H4 (cell line): ENCODE measurements at places on chromosomes 16 and 17.

DNA sequence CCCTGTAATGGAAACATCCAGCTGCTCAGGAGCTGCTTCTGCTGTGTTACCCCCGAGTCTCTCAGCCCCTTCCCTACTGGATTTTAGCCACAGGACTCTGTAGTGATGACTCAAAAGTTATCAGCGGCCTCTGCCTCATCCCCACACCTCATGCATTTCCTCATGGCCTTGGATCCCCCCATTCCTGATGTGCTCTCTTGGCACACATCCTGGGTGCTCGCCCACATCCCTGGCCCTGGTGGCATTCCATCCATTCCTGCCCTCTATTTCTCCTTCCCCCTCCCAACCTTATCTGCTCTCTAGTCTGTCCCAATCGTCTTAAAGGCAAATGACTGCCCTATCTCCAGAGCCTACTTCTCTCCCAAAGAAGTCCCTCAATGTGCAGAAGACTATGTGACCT lies 24.6 kb downstream of the MARF1 start:
- no peak for DNase-seq

DNA sequence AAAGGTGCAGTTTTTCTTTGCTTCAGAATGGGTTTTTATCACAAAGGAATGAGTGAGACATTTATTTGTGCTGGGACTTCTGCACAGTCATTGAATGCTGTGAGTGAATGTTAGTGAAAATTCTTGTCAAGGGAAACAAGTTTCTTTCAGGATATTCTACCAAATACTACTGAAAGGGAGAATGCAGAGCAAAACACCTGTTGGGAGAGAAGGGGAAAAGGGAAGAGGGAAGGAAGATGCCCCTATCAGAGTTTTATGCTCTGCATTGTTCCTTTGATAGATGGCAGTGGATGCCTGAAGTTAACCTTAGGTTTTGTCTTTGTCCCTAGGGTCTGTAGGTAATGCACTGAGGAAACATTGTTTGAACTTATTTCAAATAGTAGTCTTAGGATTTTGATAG lies 3.1 kb downstream of the GGNBP2 start:
- no peak for DNase-seq

- DNase-seq: no peak
These were observed 56.6 kb downstream of the COTL1 start for GRCh38 chr16:84561291-84561690.

GRCh38 chr17:57110152-57110542 lies 25.1 kb downstream of the AKAP1 start:
- no peak for DNase-seq

GRCh38 chr16:12417030-12417814 lies 386.5 kb downstream of the CPPED1 start:
- no peak for DNase-seq

- DNase-seq: no peak
These were observed 89.3 kb downstream of the RPGRIP1L start for GRCh38 chr16:53614346-53614745.

- peak; percentile 81 for DNase-seq
These were observed 28.8 kb downstream of the ZCCHC14 start for GRCh38 chr16:87463722-87464690.

DNA sequence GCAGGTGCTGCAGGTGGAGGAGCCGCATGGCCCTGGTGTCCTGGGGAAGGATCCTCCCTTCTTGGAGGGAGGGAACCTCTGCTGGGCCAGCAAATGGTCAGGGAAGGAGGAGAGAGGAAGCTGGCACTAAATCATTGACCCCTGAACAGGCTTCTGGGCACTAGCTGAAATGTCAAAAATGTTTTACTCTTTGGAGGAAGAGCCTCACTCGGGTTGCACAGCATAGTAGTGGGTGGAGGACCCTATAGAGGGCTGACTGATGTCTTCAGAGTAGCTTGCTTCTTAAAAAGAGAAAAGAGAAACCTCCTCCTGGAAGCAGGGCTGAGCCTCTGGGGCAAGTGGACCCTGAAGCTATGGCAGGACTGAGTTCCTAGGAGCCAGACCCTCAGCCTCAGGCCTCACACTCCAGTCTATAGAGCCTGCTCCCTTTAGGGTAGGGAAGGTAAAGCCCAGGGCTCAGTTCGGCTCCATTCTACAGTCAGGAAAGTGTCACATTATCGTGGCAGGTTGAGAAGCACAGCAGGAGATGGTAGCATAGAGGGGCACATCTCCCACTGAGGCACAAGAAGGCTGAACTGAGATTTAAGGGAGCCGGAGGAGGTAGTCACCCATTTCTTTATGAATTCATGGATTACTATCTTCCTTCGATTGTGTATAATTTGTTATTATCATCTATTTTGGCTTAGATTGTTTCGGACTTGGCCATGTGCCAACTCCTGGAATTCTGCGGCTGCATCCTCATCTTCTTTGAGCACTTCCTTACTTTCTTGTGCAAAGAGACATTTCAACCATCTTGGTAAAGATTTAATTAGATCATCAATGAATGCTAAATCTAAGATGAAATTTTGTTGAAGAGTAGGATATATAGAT lies 7.3 kb upstream of the CUEDC1 start:
- DNase-seq: no peak

DNA sequence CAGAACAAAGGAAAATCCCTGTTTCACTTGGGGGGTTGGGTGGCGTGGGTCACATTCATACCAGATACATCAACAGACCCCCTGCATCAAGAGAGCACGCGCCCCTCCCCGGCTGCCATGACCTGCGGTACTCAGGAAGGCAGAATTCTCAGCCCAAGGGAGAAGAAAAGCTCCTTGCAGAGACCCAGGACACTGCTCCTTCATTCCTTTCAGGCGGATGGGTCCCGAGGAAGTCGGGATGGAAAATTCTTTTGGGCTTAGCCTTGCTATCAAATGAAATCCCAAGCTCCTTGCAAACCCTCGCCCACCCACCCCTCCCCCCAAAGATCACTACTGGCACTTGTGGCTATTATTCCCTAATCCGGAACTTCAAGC lies 40.6 kb downstream of the HIC1 start:
- DNase-seq: no peak

- no peak for DNase-seq
These were observed 23.1 kb upstream of the CDC6 start for GRCh38 chr17:40264458-40265185.

GRCh38 chr17:72409405-72410002 lies 288.7 kb downstream of the SOX9 start:
- no peak for DNase-seq

GRCh38 chr16:15770107-15770506 lies 86.7 kb downstream of the MYH11 start:
- no peak for DNase-seq

DNA sequence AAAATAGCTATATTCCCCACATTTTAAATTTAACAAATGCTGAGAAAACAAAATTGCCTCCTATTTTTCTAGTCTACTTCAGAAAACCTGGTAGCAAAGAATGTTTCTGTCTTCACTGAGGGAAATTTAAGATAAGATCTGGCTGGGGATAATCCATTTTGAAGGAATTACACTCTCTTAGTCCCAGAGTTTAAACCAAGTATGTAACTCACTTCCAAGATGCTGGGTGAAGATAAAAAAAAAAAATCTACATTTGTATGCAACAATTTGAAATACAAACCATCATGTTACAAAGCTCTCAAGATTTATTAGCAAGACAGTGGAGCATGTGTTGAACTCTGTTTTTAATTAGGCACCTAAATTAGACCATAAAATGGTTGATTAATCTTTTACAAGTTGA lies 5.7 kb downstream of the HS3ST3B1 start:
- DNase-seq: no peak

DNA sequence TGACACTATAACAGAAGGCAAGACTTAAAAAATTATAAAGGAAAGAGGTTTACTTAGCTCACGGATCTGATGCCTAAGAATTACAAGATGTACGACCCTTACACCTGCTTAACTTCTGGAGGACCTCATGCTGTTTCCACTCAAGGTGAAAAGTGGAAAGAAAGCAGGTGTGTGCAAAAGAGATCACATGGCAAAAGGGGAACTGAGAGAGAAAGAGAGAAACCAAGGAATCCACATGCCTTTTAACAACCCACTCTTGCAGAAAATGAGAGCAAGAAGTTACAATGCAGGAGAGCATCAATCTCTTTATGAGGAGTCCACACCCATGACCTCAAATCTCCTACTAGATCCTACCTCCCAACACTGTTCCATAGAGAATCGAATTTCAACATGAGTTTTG lies 2382.2 kb downstream of the TP53TG3F start:
- no peak for DNase-seq

GRCh38 chr17:17198281-17198680 lies 7.9 kb downstream of the PLD6 start:
- DNase-seq: no peak

- DNase-seq: no peak
These were observed 744 bp downstream of the TAC4 start for GRCh38 chr17:49846938-49847712.

DNA sequence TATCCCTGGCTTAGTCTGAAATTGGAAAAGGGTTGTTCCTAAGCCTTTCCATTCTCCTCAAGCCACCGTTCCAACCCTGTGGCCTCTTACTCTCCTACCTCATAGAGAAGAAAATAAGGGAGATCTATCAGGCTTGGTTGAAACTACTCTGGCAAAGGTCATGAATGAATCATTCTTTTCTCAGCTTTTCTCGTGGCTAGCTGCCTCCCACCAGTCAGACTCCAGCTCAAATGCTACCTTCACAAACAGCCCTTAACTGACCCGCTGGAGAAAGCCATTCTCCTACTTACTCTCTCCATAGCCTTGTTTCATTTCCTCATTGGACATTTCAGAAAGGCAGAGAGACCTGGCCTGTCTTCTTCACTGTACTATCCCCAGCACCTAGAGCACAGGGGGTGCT lies 8.9 kb downstream of the MYH10 start:
- no peak for DNase-seq

DNA sequence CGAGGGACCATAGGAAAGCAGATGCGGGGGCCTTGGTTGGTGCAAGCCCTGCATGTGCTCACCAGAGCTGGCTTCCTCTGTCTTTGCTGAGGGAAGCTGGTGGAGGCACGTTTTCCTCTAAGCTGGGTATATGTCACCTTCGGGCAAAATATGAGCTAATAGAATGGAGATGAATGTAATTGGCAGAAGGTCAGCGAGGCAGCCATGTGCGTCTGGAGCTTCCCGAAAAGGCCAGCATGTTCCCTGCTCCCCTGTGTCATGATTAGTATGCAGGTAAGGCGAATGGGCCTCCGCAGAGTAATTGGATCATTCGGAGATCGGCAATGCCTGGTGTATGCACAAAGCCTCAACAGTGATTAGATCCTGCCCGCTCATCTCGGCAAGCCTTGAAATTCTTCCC lies 806.2 kb upstream of the EEF2KMT start:
- DNase-seq: no peak

- DNase-seq: peak; percentile 86
These were observed 12.4 kb downstream of the HDAC5 start for GRCh38 chr17:44110823-44111633.

GRCh38 chr16:58655215-58655596 lies 25.6 kb upstream of the CNOT1 start:
- no peak for DNase-seq

- DNase-seq: peak; percentile 82
These were observed 314.5 kb downstream of the SEC14L1 start for GRCh38 chr17:77455111-77455890.

GRCh38 chr16:83068686-83069085 lies 441.9 kb downstream of the CDH13 start:
- no peak for DNase-seq

GRCh38 chr17:50018909-50019308 lies 23.9 kb upstream of the DLX3 start:
- no peak for DNase-seq

- DNase-seq: no peak
These were observed 341.4 kb downstream of the FOXL1 start for GRCh38 chr16:86919578-86920305.

DNA sequence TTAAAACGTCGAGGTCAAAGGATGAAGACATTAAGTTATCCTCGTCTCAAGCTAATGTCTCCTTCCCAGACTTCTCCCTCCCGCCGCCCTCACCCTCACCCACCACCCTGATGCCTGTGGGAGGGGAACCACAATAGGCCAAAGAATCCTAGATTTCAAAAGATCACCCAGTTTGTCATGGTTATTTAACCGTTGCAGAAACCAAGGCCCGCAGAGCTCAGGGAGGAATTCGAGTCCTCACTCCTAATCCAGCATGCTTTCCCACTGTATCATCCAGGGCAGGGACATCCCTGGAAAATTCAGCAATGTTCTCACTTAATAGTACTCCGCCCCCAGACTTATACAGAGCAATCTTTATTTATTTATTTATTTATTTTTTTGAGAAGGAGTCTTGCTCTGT lies 41.8 kb upstream of the MYH10 start:
- no peak for DNase-seq

GRCh38 chr17:8555062-8555461 lies 75.5 kb downstream of the MYH10 start:
- no peak for DNase-seq

DNA sequence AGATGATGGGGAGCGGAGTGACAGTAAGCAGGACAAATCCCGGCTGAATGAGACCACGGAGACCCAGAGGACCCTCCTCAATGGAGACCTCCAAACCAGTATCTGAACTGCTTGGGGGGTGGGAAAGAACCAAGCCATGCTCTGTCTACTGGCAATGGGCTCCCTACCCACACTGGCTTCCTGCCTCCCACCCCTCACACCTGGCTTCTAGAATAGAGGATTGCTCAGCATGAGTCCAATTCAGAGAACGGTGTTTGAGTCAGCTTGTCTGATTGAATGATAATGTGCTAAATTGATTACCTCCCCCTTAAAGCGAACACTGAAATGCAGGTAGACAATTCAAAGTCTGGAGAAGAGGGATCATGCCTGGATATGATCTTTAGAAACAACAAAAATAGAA lies 5.5 kb downstream of the SSTR2 start:
- DNase-seq: no peak

- no peak for DNase-seq
These were observed 9.9 kb upstream of the HOXB13 start for GRCh38 chr17:48738424-48738802.
